CD4-positive, alpha-beta T cell treated with Interleukin-1 beta for 1 hour (primary cell): ENCODE measurements at places on chromosomes 6 and 20.

- no peak for DNase-seq
Observed at GRCh38 chr20:34861386-34862084, 11.1 kb downstream of the GGT7 start.

DNA sequence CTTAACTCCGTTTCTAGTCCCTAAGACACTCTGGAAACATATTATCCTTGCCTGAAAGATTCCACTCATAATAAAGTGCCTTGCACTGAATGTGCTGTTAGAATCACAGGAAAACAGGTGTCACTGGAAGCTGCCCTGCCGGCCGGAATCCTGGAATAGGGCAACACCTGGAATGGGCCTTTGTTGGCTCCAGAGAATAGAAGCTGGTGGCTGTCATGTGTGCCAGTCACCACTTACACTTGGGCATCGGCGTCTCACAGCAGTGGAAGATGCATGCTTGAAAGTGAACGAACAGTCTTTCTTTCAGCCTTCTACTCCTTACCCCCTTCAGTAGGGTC lies 90.8 kb upstream of the AFDN start:
- no peak for DNase-seq

DNA sequence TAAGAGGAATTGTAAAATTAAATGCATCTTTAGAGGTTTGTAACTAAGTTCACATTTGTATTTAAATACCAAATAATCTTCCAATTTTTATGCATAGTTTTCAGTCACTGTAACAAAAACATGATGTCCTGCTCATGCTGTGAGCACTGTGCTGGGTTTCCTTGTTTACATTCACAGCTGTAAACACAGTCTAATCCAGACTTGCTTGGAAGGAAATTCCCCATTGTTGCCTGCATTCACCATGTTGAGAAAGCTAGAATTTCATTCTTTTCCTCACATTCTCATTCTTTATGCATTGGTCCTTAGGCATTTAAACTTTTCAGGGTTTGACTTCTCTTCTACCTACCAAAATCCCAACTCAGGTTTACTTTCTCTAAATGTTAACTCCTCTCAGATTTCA lies 242.0 kb upstream of the TBX18 start:
- no peak for DNase-seq

- no peak for DNase-seq
Observed at GRCh38 chr20:43726333-43726732, 469 bp downstream of the GTSF1L start.

DNA sequence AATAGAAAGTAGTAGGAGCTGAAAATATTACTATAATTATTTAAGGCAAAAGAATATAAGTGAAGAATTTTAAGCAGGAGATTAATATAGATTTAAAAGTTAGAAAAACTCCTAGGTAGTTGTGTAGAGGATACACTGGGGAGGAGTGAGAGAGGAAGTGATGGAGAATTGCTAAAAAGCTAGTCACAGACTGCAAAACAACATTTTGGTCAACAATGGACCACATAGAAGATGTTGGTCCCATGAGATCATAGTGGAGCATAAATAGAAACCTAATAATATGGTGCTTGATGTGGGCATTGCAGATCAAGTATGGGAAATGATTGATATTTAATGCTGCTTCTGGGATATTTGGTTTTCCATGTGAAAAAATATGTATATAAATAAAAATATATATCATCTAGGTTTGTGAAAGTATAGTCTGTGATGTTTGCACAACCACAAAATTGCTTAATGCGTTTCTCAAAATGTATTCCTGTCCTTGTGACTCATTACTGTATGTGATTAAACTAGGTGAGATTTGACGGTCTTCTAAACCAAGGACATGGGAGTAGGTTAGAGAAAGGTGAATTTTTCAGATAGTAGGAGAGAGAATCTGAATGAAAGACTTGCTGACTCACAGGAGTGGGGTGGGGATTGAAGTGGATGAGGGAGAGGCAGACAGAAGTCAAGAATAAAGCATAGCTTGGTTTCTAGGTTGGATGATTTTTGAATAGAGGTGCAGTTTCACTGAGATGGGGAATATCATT lies 174.0 kb downstream of the BCKDHB start:
- DNase-seq, result no peak

DNA sequence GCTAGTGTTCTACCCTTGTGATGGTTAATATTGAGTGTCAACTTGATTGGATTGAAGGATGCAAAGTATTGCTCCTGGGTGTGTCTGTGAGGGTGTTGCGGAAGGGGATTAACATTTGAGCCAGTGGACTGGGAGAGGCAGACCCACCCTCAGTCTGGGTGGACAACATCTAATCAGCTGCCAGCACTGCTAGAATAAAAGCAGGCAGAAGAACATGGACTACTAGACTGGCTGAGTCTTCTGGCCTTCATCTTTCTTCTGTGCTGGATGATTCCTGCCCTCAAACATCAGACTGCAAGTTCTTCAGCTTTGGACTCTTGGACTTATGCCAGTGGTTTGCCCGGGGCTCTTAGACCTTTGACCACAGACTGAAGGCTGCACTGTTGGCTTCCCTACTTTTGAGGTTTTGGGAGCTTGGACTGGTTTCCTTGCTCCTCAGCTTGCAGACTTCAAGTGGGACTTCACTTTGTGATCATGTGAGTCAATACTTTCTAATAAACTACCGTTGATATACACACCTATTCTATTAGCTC lies 50.1 kb downstream of the SDHAF4 start:
- DNase-seq, result no peak

GRCh38 chr6:163872335-163872734 lies 457.8 kb downstream of the QKI start:
- no peak for DNase-seq

DNA sequence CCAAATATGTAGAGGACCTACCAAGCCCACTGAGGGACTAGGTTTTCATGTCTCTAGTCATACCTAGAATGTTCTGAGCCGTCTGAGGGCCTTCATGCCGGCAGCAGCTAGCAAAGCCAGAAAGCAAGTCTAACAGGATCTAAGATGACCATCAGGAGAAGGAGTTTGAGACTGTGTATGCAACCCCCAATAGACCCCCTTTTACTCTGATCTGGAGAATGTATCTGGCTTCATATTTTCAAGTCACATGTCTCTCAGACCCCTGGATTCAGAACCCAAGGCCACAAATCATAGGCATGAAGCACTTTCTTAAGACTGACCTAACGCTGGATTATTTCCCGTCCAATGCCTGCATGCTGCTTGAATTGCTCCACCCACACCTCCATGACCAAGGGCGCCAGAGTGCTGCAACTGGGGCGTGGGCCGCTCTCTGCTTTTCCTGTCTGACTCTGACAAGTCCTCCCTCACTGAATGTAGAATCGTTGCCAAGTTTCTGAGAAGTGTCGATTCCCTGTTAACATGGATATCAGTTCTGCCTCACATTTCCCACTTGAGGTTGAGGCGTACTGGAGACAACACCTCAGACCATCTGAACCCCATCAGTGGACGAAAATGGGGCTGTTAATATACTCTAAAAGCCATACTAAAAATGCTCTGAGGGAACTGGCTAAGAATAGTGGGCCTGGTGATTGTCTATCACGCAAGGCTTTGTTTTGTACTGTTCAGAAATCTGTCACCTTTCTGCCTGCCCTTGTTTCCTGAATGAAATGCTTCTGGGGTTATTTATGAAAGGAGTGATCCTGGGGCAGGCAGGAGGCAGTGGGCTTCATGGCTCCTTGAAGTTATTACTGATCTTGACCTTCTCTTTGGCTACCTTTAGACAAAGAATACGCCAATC lies 23.9 kb upstream of the ASXL1 start:
- peak; percentile 46 for DNase-seq

GRCh38 chr6:23414051-23414445 lies 712.0 kb upstream of the NRSN1 start:
- no peak for DNase-seq

- no peak for DNase-seq
Observed at GRCh38 chr6:69180361-69181067, 545.4 kb downstream of the ADGRB3 start.
